ENCODE measurements at places on chromosomes 2 and 18. TPM values are rescaled to one million over a fixed set of nuclear protein-coding genes. Genes with fewer than 3 reads are reported as not detected.

- no peak for DNase-seq
Observed at GRCh38 chr2:109447251-109447661, 166.5 kb downstream of the SEPTIN10 start.

GRCh38 chr18:67108894-67109293 lies 407.6 kb downstream of the DSEL start:
- no peak for DNase-seq

GRCh38 chr2:9110893-9111569 lies 95.6 kb upstream of the ASAP2 start:
- peak; percentile 93 for DNase-seq

GRCh38 chr2:214217136-214217535 lies 193.7 kb upstream of the VWC2L start:
- DNase-seq: peak; percentile 2

DNA sequence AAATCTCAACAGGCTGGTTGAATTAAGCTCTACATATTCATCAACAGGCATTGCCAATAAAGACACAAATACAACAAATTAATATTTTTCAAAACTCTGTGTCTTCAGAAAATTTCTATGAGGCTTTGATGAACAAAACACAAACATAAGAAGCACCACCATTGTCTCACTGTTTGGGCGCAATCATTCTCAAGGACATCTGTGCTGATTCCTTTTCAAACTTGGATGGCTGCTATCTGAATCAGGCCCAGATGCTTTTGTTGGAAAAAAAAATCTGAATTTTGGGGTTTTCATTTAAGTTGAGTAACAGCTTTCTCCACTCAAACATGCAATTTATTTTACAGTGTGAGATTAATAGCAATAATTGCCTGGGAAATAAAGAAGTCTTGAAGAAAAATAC lies 173.8 kb downstream of the NRXN1 start:
- DNase-seq: no peak

- DNase-seq: no peak
Observed at GRCh38 chr18:48930926-48931325, 19.8 kb downstream of the SMAD7 start.

DNA sequence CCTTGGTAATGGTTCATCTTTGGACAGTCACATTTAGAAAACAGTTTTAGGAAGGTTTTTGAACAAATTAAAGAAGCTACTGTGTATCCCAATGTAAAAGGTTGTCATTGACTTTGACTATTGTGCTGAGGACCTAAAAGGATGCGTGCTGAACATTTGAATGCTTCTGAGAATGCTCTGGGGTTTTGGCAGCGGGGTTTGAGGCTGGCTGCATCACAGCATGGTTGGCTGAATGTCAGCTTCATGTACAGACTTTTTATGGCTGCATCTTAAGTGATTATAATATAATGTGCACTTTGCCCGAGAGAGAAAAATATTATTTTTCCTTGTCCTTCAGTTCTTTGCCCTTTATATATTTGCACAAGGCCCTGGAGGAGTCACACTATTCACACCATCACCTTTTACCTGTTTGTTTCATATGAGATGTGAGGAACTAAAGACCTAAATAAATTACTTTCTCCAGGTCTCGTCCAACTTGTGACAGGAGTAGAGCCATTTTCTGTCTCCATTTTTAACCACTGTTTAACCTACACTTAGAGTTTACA lies 125.9 kb downstream of the CCDC85A start:
- no peak for DNase-seq

GRCh38 chr2:58427572-58428095 lies 186.5 kb upstream of the FANCL start:
- peak; percentile 69 for DNase-seq

Gene SLC9A4
- total RNA-seq: not detected

DNA sequence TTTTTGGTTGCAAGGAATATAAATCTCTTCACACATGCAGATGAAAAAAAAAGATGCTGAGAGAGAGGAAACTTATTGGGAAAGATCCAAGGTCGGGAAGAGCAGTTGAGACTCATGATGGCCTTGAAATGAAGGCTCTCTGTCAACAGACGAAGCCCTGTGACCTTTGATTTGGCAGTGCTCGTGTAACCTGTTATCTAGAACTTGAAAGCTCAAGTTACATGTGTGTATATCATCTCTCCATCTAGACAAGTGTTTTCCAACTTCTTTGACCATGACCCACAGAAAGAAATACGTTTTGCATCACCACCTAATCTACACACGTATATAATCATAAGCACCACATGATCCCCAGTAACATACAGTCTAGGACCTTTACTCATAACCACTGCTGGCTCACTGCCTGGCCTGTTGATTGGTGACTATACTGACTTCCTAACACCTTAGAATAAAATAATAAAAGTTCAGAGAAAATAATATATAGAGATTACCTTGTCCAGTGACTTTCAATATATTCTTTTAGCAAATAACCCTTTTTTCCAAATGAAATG lies 319.0 kb upstream of the PKDCC start:
- no peak for DNase-seq

DNA sequence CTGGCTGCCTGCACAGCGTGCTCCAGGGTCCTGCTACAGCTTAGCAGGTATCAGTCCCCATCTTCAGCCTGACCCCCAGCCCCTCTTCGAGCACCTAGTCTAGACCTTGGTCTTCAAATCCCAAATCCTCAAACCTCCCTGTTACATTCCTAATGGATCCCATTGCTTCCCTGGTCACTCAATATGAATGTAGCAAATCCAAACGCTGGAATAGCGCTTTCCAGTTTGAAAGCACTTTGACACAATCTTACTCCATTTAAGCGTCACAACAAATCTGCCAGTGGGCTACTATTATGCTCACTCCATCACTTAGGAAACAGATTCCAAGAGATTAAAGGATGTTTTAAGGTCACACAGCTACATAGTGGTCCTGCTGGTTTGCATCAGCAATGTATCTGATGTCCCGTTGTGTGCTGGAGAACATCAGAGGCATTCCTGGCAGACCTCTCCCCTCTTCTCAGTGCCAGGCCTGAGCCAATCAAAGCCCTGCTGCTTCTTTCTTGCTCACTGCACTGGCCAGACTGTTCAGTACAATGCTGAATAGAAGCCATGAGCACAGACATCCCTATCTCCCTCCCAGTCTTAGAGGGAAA lies 11.1 kb upstream of the INO80C start:
- no peak for DNase-seq

DNA sequence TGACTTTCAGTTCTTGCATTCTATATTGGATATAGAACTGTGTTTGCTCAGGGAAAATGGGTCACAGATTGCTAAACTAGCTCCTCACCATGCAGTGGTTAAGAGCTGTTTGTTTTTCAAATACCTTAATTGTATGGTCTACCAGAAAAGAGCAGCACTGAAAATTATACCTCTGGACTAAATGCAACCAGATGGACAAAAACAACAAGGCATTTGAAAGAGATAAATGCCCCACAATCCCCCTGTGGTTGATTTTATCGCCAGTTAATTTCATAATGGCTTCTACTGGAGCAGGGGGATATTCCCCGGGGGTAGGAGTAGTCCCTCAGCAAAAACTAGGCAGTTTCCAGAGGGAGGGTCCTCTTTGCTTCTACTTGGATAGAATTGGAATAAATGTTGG lies 267.9 kb upstream of the TNP1 start:
- no peak for DNase-seq

DNA sequence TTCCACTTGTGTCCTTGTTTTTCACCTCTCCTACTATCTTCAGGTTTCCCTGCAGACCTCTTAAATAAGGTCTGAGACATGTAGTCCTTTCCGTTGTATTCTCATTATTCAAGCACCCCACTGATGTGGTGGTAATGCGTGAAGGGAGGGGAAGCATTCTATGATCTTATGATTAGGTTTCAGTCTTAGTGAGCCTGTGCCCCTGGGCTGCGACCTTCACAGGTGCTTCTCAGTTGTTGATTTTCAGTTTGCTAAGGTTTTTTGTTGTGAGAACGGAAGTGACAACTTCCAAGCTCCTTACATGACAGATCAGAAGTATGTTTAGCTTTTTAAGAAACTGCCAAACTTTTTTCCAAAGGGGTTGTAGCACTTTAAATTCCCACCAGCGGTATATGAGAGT lies 41.3 kb downstream of the VPS54 start:
- DNase-seq: no peak

GRCh38 chr18:58076052-58076451 lies 32.0 kb downstream of the NEDD4L start:
- DNase-seq: no peak

DNA sequence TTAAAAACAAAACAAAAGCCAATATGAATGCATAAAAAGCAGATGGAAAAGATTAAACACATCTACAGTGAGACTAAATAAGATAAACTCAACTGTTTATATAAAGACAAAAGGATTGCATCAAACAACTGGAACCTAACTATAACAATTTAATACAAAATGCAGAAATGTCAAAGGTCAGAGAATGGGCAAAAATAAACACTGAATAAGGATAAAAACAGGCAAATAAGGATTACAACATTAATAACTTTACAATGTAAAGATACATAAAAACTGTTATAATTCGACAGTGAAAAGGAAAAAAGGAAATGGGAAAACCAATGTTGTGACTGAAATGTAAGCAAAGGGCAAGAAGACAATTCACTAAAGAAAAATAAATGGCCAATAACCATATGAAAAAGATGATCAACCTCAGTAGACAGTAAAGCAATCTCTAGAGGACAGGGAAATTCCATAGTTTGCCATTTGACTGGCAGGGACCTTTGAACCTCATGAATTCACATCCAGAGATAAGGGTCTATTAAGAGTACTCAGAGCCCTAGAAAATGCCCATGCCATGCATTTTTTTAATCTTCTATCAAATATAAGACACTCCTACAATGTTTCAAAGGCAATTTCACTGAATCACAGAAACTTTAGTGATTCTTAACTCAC lies 83.7 kb downstream of the TMEM131 start:
- no peak for DNase-seq

GRCh38 chr2:227674485-227674884 lies 7.9 kb downstream of the SCYGR5 start:
- no peak for DNase-seq

Gene RIT2
- total RNA-seq: 1.9 TPM

DNA sequence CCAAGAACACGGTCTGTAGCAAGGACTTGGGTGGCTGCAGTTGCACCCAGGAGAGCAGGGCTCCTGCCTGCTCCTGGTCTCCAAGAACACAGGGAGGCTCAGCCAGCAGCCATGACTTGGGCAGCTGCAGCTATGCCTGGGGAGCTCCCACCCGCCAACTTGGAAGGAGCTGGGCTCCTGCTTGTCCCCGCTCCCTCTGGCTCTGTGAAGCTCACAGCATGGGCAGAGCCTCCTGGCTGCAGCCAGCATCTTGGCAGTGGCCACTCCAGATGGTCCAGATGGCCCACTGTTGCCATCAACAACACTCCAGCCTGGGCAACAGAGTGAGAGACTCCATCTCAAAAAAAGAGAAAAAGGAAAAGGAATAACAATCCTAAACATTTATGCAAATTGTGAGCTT lies 5.2 kb downstream of the ZSCAN30 start:
- DNase-seq: no peak

Gene AMER3
- 0.49 TPM for total RNA-seq

Gene ANKAR
- total RNA-seq: 3.0 TPM

GRCh38 chr2:222859786-222860612 lies 837 bp upstream of the ACSL3 start:
- DNase-seq: peak; percentile 56

Gene PARD6G
- 17.2 TPM for total RNA-seq

DNA sequence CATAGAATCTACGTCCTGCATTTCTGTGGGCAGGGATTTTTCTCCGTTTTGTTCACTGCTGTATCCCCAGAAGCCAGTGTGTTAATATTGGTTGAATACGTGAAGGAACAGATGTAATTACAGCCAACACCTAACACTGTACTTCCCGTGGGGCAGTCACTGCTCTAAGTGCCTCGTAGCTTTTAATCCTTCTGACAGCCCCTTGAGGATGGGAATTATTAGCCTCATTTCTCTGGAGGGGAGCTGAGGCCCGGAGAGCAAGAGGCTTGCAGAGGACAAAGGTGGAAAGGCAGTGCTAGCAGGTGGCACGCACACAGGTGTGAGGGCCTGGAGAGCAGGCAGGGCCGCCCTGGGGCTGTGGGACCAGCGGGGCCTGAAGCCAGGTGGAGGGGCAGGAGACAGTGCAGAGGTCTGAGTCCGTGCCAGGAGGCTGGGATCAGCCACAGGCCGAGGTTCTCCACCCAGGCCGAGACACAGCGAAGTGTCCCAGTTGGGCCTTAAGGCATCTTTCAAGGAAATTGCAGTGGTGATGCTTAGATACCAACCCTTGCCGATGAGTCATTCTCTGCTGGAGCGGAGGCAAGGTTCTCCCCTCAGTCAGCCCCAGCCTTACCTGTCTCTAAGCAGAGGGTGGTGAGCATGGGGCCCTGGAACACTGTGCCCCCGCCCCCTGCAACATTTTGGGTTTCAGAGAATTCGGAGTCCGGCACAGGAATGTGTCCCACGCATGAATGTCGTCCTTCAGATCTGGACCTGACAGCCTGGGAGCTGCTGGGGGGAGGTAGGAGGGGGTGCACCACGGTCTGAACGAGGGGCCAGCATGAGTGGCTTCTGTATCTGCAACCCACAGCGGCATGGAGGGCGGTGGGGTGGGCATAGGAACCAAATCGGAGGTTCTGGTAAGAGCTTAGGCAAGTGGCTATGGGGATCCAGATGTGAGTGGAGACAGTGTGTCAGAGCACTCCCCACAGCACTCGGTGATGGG lies 122.6 kb downstream of the GBX2 start:
- DNase-seq: no peak

DNA sequence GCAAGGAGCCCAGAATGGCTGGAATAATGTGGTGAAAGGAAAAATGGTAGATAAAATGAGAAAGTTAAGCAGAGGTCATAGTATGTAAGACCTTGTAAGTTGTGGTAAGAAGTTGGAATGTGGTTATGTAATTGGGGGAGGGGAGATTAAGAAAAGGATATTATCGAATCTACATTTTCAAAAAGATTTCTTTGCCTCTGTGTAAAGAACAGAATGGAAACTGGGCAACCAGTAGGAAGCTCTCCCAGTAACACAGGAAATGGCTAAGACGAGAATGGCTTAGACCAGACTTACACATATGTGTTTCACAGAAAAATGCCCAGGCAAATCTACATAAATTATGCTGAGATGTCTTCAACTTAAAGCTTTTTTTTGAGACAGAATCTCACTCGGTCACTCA lies 13.2 kb downstream of the MEMO1 start:
- DNase-seq: no peak

Gene NOSTRIN
- total RNA-seq: not detected

- DNase-seq: no peak
Observed at GRCh38 chr2:160322320-160322719, 122.2 kb upstream of the ITGB6 start.

Gene SLC8A1
- 2.5 TPM for total RNA-seq

Gene GRHL1
- 2.5 TPM for total RNA-seq

Gene OSBPL1A
- 71.4 TPM for total RNA-seq

GRCh38 chr2:204449977-204450376 lies 95.3 kb upstream of the PARD3B start:
- no peak for DNase-seq

DNA sequence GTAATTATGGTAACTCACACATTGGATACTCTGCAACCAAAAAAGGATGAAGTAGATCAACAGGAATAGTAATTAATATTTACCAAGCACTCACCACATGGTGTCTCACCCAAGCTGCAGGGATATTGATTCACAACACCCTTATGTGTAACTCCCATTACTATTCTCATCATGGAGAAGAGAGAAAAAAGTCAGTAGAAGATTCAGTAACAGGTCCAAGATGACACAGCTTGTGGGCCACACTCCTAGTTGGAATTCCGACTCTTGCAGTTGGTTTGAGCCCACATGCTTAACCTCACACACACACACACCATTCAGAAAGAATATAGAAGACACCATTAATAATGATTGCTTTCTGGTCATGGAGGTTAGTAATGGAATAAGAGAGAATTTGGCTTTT lies 1.7 kb upstream of the MLPH start:
- no peak for DNase-seq

Gene METTL5
- 74.8 TPM for total RNA-seq

GRCh38 chr2:118061135-118061955 lies 26.9 kb upstream of the INSIG2 start:
- DNase-seq: peak; percentile 71
